NCI-H2081 treated with DMSO at 0.1 percent for 48 hours (cell line): ENCODE measurements at places on chromosomes 1 and 21.

GRCh38 chr1:15406614-15407559 lies 2.8 kb upstream of the EFHD2 start:
- no peak for DNase-seq

DNA sequence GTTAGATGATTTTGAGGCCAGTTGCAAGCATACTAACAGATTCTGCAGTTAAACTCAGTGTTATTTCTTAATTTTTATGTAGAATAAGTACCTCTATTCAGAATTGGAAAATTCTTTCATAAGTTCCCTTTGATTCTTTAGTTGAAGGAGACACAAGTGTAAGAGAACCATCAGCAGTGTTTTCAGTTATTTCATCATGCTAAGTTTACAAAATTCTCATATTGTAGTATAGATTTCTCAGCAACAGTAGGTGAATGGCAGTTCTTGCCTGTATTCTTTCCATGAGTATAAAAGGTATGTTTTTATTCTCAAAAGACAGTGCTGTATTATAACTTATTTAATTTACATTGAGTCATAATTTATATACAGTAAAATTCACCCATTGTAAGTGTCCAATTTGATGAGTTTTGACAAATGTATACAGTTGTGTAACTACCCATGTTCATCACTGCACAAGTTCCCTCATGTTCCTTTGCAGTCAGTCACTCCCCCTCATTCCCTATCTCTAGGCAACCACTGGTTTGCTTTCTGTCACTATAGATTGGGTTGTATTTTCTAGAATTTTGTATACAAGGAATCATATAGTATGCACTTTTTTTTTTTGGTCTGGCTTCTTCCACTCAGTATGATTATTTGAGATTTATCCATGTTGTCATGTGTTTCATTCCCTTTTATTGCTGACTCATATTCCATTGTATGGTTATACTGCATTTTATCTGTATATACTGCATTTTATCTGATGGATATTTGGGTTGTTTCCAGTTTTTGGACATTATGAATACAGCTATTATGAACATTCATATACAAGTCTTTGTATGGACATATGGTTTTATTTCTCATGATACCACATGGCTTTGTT lies 3.9 kb downstream of the RPS6KC1 start:
- DNase-seq, result no peak

GRCh38 chr21:46498335-46499050 lies 39.8 kb downstream of the DIP2A start:
- no peak for DNase-seq

- DNase-seq, result no peak
Measured at GRCh38 chr1:195766709-195767108, 841.5 kb downstream of the KCNT2 start.

DNA sequence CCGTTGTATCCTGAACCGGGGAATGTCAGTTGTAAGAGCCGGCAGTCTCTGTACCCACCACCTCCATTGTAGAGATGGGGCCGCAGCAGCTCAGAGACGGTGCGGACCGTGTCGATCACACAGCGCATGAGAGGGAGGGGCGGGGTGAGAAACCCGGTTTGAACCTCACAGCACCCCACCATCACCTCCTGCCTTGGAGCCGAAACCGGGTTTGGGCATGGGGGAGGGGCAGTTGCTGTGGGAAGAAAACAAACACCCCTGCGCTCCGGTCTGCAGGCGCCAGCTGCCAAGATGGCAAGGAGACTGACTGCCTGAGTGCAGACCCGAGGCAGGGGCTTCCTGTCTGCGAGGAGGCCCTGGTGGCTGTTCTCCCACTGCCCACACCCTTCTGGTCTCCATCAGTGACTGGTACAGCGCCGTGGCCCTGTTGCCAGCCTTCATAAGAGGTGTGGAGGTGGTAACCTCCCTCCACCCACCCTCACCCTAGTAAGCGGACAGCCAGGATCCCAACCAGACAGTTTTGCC lies 69.2 kb upstream of the SSBP3 start:
- no peak for DNase-seq

GRCh38 chr1:226541231-226541630 lies 7.3 kb upstream of the STUM start:
- DNase-seq, result no peak

- DNase-seq, result no peak
Measured at GRCh38 chr1:101006553-101006952, 19.0 kb downstream of the DPH5 start.

GRCh38 chr1:61950418-61950817 lies 208.1 kb downstream of the PATJ start:
- DNase-seq, result no peak

- no peak for DNase-seq
Measured at GRCh38 chr1:56638248-56638647, 6.9 kb upstream of the PRKAA2 start.
